ENCODE measurements at places on chromosomes 5 and 9.
A peak's percentile ranks its signal among the peaks of the same experiment; 100 is the strongest.

DNA sequence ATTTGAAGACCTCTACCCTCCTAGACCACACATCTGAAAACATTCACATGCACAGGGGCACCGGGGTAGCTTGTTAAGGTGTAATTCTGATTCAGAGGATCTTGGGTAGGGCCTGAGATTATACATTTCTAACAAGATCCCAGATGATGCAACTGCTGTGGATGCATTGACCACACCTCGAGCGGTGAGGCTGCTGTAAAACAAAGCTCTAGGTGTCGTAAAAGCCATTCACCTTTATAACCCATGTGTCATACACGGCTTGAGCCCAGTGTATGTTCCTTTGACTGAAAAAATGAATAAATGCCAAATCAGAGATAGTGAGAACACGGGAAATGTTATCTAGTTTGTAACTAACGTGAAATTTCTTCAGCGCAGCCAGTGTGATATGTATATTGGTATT, 1578.2 kb upstream of the WWC1 start:
- DNase-seq = no peak

- no peak for DNase-seq
Observed at GRCh38 chr5:66929995-66930394, 266.6 kb downstream of the CD180 start.

- no peak for DNase-seq
Observed at GRCh38 chr5:117204926-117205869, 630.6 kb upstream of the SEMA6A start.

GRCh38 chr9:118330191-118330986, 626.2 kb downstream of the TLR4 start:
- DNase-seq = no peak

- DNase-seq = no peak
Observed at GRCh38 chr5:1354576-1354975, 9.7 kb upstream of the CLPTM1L start.

- peak; percentile 55 for DNase-seq
Observed at GRCh38 chr5:96404191-96404867, 28.7 kb downstream of the PCSK1 start.

- no peak for DNase-seq
Observed at GRCh38 chr9:135146766-135147473, 59.5 kb downstream of the OLFM1 start.

- no peak for DNase-seq
Observed at GRCh38 chr5:54295651-54296276, 14.6 kb downstream of the ARL15 start.

GRCh38 chr5:66851306-66851705, 255.1 kb downstream of the MAST4 start:
- DNase-seq = no peak

GRCh38 chr9:84447305-84447704, 106.7 kb upstream of the SLC28A3 start:
- no peak for DNase-seq

- DNase-seq = no peak
Observed at GRCh38 chr9:113299800-113300292, 3.3 kb downstream of the RNF183 start.

DNA sequence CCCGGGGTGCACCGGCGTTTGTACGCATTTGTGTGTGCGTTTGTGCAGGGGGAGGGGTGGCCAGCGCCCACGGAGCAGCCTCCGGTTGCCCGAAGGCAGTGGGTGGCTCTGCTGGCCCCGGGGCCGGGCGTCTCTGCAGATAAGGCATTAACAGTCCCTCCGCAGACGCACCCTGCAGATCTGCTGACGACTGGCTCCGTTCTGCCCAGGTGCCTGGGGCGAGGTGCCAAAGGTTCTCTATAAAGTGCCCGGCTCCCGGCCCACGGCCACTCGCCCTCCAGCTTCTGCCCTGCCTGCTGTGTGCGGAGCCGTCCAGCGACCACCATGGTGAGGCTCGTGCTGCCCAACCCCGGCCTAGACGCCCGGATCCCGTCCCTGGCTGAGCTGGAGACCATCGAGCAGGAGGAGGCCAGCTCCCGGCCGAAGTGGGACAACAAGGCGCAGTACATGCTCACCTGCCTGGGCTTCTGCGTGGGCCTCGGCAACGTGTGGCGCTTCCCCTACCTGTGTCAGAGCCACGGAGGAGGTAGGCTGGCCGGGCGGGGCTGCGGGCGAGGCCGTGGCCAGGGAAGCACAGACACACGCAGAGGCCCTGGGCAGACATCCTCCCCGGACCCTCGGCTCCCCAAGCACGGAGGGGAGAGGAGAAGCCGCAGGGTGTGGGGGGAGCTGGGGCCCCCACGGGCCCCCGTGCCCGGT, at the start of gene SLC6A19:
Gene SLC6A19 (plus strand): TSS at position 269 of the 699 bp plus-strand sequence. CDS start 56 bp downstream, at position 325.
- no peak for DNase-seq

- DNase-seq = no peak
Observed at GRCh38 chr9:1129382-1129781, 79.2 kb downstream of the DMRT2 start.

- no peak for DNase-seq
Observed at GRCh38 chr5:127933348-127933747, 150.2 kb upstream of the SLC12A2 start.

DNA sequence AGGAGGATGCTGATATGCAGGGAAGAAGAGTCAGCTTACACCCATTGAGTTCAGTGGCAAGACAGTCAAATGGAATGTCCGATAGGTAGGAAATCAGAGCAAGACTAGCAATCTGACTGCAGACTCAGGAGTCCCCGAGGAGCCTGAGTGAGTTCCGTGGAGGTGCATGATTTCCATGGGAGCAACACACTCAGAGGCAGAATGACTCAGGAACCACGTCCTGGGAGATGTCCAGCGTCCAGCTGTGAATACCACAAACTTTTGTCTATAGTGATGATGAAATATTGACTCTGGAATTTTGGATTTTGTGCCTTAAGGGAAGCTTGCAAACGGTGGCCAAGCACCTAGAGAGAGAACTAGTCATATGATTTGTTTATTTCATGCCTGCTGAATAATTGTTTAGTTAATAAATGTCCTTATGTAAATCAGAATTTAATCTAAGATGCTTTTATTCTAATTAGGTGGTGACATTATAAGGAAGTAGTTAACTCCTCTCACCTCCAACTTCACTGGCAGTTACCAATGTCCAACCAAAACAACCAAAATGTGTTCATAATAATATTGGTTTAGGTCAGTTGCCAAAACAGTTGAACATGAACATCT, 100.4 kb downstream of the PDE4D start:
- no peak for DNase-seq

DNA sequence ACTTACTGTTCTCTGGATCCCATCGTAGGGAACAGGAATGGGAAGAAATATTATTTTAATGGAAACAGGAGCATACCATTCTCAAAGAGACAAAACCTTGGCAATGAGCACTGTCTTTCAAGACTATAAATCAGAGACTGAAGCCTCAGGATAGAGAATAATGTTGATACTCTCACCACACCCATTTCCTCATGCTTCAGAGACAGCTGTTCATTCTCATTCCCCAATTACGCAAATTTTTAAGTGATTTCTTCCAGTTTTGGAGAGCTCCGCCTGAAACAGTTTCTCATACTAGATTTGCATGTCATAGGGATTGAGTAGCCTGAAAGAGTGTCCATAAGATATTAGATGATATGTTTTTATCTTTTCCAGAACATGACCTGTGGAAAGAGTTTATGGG, 290.5 kb upstream of the RASA1 start:
- no peak for DNase-seq

GRCh38 chr5:96140084-96140483, 178.4 kb upstream of the ELL2 start:
- DNase-seq = no peak

DNA sequence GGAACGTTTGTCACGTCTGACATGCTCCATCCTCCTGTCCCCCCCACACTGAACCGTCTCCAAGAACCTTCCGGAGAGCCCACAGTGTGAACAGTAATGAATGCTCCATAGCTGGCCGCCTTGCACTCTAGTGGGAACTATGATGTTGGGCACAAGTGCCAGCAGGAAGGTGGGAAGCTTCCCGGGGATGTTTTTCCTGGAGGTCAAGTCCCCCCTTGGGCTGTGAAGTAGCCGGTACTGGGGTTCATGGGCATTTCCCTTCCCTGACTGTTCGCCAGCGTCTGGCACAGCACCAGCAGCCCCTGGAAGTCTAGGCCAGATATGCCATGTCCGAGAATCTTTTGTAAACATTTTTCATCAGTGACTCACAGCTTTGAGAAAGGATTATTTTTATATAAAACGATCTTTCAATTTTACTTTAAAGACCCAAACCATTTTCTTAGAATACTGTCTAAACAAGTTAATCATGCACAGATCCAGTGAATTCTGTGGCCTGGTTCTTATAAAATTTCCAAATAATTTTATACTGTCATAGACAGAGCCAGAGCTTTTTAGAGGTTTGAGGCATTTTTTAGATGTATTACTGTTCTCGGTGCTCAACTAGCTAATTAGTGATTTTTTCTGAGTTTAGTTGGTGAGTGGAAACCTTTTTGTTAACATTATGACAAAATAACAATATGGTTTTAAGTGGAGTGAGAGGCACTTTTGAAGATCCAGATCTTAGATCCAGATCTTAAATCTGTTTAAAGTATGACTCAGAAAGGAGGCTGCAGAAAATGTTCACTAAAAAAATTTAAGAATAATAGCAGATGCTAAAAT, 11.6 kb downstream of the ABL1 start:
- peak; percentile 79 for DNase-seq

DNA sequence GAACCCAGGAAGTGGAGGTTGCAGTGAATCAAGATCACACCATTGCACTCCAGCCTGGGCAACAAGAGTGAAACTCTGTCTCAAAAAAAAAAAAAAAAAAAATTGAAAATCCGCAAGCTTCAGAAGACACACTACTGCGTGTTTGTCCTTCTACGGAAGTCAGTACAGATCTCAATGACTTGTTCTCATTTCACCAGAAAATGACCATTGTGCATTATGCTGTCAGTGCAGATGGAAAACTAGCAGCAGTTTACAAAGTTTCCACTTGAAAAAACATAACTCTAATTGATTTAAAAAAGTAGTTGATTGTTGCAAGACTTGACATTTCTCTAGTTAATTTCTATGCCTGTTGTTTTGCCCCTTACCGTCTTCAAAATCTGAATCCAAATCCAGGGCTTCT, 298.0 kb upstream of the DMRT1 start:
- DNase-seq = no peak

GRCh38 chr9:114836769-114837168, 30.9 kb upstream of the TNFSF15 start:
- no peak for DNase-seq

DNA sequence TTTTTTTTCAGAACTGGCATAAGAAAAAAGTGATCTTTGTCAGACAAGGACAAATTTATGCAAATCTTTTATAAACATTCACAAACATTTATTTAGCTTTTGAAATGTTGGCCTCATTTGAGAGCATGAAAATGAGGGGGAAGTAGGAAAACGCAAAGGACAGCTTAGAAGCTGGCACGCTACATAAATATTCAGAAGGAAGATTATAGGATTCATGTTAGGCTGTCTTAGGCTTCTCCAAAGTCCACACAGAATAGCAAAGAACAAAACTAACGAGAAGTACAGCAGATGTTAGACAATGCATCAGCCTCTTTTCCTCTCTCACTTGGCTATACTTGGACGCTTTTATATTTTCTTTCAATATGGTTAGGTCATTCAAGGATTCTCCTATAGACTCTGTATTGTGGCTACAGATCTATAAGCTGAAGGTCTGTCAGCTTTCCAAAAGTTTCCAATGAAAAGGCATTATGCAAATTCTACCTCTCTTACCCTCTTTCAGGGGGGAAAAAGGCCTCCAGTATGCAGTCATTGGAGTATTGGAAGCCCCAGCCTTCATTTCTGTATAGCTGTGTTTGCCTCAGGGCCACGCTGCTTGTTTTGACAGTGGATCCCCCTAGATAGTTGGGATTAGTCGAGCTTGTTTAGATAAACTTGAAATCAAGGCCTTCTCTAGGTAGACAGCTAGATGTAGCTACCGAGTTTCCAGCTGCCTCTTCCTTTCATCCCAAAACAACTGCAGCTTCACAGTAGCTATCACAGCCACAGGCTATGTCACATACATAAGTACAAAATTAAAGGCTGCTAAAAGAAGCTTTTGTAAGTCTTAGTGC, 153.0 kb downstream of the DENND1A start:
- no peak for DNase-seq

- DNase-seq = no peak
Observed at GRCh38 chr5:102760815-102761214, 5.7 kb downstream of the PAM start.

- DNase-seq = no peak
Observed at GRCh38 chr5:57953792-57954191, 471.2 kb upstream of the ACTBL2 start.

GRCh38 chr9:15882328-15882727, 329.5 kb downstream of the CCDC171 start:
- no peak for DNase-seq

DNA sequence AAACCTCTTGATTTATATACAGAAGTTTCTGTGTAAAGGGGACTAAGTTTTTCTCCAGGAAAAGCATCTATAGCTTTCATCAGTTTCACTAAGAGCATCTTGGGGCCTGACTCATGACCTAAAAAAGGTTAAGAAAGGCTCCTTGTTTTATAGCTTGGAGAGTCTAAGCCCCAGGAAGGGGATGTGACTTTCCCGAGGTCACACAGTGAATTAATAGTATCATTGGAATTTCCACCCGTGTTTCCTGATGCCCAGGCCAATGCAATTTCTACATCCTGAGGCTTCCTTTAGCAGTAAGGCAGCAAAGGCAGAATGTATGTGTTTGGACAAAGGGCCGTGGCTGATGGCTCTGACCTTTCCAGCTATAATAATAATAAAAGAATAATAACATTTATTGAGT, 8.6 kb downstream of the MORN5 start:
- no peak for DNase-seq

DNA sequence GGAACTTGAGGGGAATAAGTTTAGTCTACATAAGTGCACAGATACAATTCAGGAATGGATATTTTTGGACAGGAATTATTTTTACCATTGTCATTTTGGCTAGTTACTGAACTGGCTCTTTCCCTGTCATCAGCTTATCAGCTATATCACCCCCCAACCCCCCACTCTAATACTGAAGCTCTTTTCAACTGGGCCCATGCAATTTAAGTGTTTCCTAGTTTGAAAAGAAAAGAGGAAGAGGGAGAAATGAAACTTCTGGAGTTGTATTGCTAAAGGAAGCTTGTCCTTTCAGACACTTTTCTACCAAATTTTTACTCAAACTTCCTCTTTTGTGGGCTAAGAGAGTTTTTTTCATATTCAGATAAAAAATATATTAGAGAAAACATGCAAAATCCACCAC, 18.5 kb upstream of the TIMD4 start:
- DNase-seq = no peak

- DNase-seq = no peak
Observed at GRCh38 chr9:113525831-113526230, 62.3 kb downstream of the RGS3 start.

Measured in head of caudate nucleus (tissue), 42 donors.